A549 treated with RU486 at 1 μM for 4 hours (cell line): ENCODE measurements at places on chromosomes 5 and 9. TPM values are rescaled to one million over a fixed set of nuclear protein-coding genes. Genes with fewer than 3 reads are reported as not detected.

The CD274 gene
- 1.3 to 3.2 TPM (median 2.0 TPM) in 5 replicates for total RNA-seq

The FAXDC2 gene
- total RNA-seq, result 0.16 to 0.54 TPM (median 0.22 TPM) in 4 of 5 replicates, not detected in the other

The SLC4A9 gene
- total RNA-seq, result not detected in 5 replicates

The ANKRD31 gene
- total RNA-seq, result 0.05 to 0.07 TPM (median 0.06 TPM) in 4 of 5 replicates, not detected in the other

The BTNL3 gene
- not detected in 5 replicates for total RNA-seq

The MELK gene
- 57.1 to 85.5 TPM (median 75.8 TPM) in 5 replicates for total RNA-seq

The ANGPTL2 gene
- total RNA-seq, result 0.06 TPM in 1 of 5 replicates, not detected in the others

The ZNF622 gene
- 44.7 to 49.3 TPM (median 47.4 TPM) in 5 replicates for total RNA-seq

The ARID3C gene
- total RNA-seq, result 0.07 to 0.17 TPM (median 0.13 TPM) in 3 of 5 replicates, not detected in the others

The CERCAM gene
- total RNA-seq, result 30.4 to 41.3 TPM (median 35.0 TPM) in 5 replicates

The SPINK5 gene
- total RNA-seq, result not detected in 5 replicates
